NCI-H2029 treated with DMSO at 0.1 percent for 48 hours (cell line): ENCODE measurements at places on chromosomes 5 and 9.
A peak's percentile ranks its signal among the peaks of the same experiment; 100 is the strongest.

DNA sequence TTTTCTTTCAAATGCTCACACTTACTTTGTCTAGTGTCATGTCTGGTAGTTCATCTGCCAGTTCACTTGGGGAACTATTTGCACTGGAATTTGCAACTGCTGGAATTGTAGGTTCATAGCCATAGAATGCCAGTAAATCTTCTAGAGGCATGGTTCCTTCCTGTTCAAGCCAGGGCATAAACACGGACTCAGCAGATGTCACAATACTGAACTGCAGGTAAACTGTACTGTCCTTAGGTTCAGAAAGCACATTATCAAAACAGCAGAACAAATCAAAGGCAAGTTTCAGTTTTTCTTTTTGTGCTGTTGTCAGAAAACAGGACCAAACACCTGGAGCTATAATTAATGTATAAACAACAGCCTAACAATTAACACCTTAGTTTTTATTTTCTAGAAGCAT, 13.1 kb downstream of the MIER3 start:
- no peak for DNase-seq

DNA sequence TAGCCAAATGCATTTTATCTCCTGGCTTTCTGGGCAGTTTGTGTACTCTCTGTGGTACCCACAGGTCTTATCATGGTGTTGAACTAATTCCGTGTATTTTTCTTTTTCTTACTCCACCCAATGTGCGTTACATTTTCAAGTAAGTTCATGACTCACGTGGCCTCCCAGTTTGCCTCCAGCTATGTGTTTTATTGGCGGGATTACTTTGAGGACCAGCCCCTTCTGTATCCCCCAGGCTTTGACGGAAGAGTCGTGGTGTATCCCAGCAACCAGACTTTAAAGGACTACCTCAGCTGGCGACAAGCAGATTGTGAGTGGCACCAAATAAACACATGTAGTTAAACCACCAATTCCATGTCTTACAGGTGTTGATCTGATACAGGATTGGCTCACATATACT, 3.2 kb downstream of the THG1L start:
- no peak for DNase-seq

- no peak for DNase-seq
Observed at GRCh38 chr5:142308358-142308757, 16.5 kb downstream of the SPRY4 start.

DNA sequence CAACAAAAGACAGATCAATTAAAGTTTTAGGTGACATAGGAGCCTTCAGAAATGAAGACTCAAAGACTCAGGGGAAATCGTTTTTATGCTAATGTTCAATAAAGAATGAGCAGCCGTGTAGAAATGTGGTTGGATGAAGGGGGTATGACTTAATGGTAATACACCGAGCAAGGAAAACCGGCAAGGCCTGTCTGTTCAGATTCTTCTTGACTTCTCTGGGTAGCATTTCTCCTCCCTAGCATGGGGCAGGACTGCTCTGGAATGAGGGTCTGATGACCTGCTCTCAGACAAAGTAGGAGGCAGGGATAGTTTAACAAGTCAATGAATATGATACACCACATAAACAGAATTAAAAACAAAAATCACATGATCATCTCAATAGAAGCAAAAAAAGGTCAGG, 487.4 kb downstream of the ZNF608 start:
- DNase-seq, result no peak

- DNase-seq, result no peak
Observed at GRCh38 chr9:27581826-27582225, 8.5 kb upstream of the C9orf72 start.

DNA sequence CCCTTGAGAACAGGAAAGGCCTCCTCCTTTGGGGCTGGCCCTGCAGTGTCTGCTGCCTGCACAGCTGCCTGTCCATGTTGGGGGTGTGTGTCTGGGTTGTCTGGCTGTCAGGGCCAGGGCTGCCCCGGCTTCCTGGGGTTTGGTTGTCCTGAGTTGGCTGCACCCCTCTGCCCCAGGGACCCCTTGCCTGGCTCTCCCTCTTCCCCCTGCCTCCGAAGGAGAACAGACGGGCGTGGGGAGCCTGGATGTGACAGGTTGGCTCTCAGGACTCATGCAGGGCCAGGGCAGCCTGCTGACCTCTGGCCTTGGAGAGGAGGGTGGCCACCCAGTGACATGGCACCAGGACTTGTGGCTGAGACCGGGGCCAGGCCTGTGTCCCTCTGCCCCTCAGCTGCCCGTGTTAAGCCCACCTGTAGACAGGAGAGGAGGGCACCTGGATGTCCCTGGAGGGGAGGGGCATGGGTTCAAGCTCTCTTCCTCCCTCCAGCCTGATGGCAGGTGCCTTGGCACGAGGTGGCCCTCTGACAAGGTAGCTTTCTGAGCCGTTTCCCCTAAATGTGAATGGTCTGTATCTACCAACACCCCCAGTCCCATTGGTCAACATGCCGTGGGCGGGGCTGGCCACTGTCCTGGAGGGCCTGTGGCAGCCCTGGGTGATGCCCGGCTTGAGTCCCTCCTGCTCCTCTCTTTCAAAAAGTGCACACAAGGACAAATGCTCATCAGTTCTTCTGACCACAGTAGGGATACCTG, 34.9 kb downstream of the WNK2 start:
- DNase-seq, result no peak

- no peak for DNase-seq
Observed at GRCh38 chr5:94983861-94984535, 300.9 kb downstream of the MCTP1 start.

- no peak for DNase-seq
Observed at GRCh38 chr5:163366757-163367156, 70.6 kb upstream of the CCNG1 start.

DNA sequence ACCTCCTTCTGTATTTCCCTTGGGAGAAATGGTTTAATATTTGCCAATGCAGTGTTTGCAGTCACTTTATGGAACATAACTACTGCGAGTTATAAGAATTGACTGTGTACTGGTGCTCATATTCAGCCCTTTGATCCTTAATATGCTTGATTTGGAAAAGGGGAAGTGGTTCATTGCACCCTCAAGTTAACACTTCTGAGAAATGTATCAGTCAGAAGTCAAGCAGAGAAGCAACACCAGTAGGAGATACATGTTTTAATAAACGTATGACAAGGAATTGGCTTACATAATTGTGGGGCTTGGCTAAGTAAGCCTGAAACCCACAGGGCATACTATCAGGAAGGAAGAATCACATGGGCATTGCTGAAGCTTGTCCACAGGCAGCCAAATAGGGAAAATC, 131.0 kb upstream of the SPRY4 start:
- no peak for DNase-seq

DNA sequence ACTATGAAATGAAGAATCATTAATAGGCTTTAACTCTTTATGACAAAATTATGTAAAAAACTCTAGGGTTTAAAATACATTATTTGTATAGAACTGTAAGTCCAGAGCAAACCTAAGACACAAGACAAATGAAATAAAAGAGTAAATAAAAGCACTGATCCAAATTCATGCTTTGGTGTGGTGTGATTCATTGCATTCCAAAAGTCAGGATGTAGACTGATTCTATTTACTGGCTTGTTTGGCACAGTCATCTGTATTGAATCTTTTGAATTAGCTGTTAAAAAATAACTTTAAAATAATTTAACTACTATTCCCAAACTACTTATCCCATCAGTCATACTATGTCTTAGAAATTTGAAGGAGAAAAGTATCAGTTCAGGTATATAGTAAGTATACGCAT, 31.1 kb downstream of the IL4 start:
- DNase-seq, result no peak

DNA sequence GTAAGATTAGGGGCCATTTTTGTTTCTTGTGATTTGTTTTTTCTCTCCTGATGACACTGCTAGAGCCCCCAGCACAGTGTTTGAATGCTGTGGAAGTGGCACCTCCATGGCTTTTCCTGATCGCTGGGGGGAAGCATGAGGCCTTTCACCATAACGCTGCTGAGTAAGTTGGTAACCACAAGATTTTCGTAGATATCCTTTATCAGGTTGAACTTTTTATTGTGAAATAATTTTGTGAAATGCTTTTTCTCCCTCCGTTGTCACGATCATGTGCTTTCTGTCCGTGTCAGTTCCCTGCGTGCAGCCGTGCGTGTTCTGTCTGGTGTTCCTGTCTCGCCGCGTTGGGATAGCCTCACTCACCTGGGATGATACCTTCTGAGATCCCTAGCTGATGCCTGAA, 59.4 kb downstream of the EHMT1 start:
- DNase-seq, result no peak

DNA sequence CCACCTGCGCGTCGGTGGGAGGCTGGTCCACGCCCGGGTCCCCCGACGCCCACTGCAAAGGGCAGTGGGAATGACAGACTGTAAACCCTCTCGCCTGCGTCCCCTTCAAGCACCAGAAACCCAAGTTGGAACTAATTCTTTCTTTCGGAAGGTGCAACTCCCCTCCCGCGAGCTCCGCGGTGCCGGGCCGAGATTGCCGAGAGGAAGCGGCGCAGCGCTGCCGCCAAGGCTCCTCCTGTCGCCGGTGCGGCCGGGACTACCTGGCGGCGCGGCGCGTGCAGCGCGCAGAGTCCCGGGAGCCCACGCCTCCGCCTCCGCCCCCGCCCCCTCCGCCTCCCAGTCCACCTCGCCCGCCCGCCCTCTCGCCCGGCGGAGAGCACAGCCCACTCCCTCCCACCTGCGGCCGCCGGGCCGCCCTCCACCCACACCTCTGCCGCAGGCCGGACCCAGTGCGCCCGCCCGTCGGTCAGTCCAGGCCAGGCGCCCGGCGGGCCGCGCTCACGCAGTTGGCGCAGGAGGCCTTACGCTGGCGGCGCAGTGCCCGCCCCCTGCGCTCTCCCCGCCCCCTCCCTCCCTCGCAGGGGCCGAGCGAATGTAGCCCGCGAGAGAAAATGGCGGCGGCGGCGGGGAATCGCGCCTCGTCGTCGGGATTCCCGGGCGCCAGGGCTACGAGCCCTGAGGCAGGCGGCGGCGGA, at the start of gene MAP3K1:
Gene MAP3K1, plus strand, starts transcription at position 587 of the 695 bp plus-strand sequence. Its CDS starts 25 bp downstream, at position 612.
- DNase-seq, result peak; percentile 34

DNA sequence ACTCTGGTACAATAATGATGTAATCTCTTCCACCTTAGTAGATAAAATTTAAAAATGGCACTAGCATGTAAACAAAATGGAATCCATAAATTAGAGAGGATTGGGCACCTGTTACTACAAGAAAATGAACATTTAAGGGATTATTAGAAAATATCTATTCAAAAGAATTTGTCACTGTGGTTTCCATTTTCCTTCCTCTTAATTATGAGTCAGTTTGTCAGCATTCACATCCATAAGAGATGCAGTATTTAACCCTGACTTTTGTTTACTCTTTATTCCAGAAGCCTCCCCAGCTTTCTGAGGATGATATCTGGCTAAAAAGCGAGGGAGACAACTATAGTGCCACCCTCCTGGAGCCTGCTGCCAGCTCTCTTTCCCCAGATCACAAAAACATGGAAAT, 72.1 kb downstream of the C9orf152 start:
- no peak for DNase-seq

GRCh38 chr5:167852515-167852914, 438.9 kb upstream of the WWC1 start:
- DNase-seq, result no peak

DNA sequence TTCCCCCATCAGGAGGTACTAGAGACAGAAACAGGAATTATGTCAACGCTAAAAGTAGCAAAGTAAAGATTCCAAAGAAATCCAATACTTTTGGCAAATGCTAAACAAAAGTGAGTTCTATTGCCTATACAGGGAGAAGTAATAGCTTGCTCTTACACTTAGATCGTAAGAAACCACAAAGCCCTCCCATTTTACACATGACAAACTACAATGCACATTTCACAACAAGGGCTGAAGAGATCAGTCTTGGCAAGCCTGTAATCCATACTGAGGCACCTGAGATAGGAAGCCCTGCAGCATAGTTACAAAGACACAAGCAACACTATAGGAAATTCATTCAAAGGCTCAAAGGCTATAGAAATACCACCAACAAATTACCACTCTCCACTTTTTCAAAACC, 7.7 kb downstream of the HNRNPK start:
- no peak for DNase-seq

GRCh38 chr5:169688106-169688505, 51.0 kb downstream of the DOCK2 start:
- no peak for DNase-seq

DNA sequence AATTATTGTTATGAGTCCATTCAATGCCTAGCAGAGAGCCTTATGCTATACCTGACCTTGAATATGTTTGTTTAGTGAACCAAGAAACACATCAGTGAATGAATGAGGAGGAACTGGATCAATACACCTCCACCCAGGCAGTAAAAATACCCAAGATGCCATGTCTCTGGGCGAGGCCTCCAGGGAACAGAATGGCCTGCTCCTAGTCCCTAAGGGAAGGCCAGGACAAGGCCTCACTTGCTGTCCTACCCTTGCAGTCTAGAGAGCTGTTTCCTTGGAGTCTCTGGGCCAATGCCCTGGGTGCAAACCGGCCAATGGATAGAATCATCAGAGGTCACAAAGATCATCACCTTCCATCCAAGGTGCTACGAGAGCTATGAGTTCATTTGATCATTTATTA, 26.1 kb downstream of the TNIP1 start:
- DNase-seq, result no peak

- no peak for DNase-seq
Observed at GRCh38 chr5:17737092-17737491, 102.8 kb downstream of the TAF11L14 start.

GRCh38 chr5:134957920-134958608, 9.6 kb upstream of the CATSPER3 start:
- no peak for DNase-seq

DNA sequence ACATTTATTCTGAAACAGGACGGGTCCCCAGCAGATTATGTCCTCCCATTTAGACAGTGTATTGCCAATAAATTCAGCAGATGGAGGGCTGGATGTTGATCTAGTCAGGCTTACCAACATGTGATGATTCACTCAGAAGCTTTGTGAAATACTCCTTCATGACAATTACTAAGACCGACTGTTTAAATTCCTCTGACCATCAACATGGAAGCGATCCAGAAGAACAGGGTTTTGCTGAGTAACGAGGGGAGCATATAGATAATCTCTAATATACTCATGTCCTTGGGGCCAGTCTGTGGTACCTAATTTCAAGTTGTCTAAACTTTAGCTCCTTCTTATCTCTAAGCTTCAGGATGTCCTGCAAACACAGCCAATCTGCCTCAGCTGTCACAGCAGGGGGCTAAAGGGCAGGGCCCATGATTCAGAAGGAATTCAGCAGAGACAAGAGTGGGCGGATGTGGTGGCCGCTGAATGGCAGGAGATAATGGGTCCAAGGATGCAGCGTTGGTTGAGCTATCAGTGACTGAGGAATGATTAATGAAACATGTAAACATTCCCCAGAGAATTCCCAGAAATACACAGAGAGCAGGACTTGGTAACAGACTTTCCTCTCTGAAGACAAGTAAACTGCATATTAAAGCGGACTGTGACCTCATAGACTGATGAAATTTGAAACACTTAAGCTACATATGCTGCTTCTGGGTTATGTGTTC, 109.4 kb downstream of the ANKRD55 start:
- no peak for DNase-seq

DNA sequence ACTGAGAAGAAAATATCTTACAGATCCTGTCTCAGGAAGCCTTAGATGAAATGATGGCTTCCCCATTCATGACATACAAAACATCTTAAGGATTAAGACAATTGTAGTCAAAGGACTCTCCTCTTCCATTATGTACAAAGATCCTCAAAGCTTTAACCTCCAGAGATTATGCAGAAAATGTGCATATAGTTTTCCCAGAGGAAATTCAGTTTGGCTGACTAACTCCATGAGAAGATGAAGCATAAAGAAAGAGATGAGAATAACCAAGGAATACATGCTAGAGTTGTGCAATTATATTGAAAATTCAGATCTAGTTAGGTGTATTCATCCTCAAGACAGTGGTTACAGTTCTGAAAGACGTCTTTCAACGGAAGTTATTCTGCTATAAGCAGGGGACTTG, 18.6 kb upstream of the NDUFS4 start:
- DNase-seq, result no peak

GRCh38 chr5:94423411-94423810, 195.0 kb downstream of the KIAA0825 start:
- no peak for DNase-seq
